Fibroblast of mammary gland (primary cell): ENCODE measurements at places on chromosomes 11 and 22.

- DNase-seq: no peak
Measured at GRCh38 chr11:73971175-73971719, 11.4 kb downstream of the UCP2 start.

- DNase-seq: no peak
Measured at GRCh38 chr11:98701541-98701940, 319.2 kb upstream of the CNTN5 start.

DNA sequence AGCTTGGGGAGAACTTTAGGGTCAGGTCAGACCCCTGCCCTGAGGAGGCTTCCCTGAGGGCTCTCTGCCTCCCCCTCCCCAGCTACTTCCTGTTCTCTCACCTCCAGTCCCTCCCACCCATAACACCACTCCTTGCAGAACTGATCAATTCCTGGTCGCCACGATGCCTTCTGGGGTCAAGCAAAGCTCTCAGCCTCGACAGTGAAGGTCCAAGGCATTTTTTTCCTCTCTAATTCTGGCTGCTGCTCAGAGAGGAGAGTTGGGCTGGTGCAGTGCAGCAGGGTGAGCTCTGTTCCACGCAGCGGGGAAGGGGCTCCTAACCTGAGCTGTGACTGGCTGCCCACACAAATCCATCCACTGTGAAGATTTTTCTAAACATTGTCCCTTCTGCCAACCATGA lies 628.4 kb downstream of the BRD1 start:
- no peak for DNase-seq

- no peak for DNase-seq
Measured at GRCh38 chr22:50683994-50684371, 11.4 kb downstream of the SHANK3 start.

- peak; percentile 70 for DNase-seq
Measured at GRCh38 chr22:37726241-37726887, 29.5 kb downstream of the TRIOBP start.

- DNase-seq: peak; percentile 56
Measured at GRCh38 chr11:102469196-102469821, 16.7 kb upstream of the TMEM123 start.

DNA sequence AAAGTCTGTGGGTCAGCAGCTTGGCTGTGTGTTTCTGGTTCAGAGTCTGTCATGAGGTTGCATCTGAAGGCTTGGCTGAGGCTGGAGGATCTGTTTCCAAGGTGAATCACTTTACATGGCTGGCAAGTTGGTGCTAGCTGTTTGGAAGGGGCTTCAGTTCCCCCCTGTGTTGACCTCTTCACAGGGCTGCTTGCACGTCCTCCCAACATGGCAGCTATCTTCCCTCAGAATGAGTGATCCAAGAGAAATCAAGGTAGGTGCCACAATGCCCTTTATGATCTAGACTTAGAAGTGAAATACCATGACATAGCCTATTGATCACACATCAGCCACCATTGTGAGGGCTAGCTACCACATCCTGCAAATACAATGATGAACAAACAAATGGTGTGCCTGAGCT lies 9.9 kb downstream of the APOA4 start:
- no peak for DNase-seq

DNA sequence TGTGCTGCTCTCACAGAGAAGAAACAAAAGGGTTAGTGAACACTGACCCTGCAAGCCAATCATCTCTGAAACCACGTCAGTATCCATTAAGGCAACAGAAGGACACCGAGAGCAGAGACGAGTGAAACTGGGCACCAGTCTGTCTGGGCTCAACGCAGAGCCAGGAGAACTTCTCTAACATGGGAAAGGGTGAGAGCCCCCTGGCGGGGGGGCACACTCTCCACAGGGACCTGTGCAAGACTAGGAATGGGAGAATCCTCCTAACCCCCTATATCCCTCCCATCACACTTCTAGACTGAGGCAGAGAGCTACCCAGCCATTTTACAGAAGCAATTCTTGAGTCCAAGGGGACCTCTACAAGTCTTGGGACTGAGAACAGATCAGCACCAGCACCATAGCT lies 285.8 kb downstream of the SOX6 start:
- DNase-seq: no peak

DNA sequence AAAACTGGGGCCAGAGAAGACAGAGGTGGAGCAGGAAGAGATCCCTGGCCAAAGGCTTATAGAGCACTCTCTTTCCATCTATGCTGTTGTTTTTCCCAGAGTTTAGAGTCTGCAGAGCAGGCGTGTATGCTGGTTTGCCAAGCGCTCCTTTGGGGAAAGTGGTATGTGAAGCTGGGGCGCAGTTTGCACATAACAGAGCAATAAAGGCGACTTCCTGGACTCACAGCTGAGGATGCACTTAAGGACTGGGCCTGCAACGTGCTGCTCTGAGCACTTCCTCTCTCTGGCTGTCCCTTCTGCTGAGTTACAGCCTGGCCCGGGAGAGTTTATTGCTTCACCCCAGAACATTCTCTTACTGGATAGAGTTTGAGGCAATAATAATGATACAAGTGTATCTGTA lies 41.7 kb downstream of the THAP12 start:
- peak; percentile 60 for DNase-seq

DNA sequence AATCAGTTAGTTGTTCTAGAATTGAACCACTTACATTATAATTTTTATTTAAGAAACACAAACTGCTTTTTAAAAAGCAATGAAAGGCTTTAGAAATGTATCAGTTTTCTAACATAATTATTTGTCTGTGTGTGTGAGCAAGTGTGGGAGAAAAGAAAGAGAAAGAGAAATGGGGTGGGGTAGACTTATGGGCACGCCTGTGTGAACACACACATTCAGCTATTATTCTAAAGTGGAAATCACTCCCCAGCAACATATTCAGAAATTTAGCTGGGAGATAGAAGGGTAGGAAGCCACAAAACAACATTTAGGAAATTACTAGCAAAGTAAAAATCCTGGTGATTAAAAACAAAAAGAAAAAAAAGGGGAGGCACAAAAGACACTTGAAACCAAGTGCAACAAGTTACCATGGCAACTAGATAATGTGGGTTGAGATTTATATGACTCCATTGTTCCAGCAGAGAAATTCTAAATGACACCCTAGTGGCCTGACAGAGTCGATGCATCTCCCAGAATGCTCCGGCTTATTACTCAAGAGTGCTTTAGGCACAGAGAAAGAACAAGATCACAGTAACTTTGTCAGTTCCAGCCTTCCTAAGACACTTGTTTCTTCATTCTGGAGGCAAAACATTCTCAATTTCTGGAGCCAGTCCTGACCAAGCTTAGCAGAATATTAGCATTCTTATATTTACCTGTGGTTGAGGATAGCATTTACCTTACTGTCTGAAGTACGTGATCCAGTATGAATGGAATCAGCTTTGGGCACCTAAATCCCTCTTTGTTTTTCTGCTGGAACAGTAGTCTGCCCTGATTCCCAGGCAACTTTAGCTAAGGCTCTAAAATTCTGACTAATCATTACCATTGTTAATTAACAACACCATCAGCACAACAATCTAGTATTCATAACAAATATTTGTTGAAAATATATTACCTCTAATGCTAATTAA lies 444.4 kb downstream of the DLG2 start:
- DNase-seq: peak; percentile 45

DNA sequence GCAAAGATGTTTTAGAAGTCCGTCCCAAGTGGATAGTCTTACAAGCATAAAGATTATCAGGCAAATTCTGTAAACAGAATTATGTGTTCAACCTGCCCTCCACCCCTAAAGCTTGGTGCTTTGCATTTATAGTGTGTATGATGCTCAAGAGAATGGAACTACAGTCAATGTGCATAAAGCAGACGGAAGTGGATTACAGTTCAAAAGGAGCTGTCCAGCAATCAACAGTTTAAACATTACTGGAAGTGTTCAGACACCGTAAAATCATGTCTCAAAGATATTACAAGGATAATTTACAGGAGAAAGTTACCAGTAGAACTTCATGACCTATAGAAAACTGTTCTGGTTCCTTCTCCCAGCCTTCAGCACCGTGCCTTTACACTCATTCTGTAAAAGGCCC lies 1.0 kb downstream of the RIC3 start:
- peak; percentile 18 for DNase-seq

- no peak for DNase-seq
Measured at GRCh38 chr11:124277804-124278203, 21.6 kb downstream of the OR8G5 start.

GRCh38 chr22:17314487-17314886 lies 54.8 kb upstream of the CECR2 start:
- no peak for DNase-seq

GRCh38 chr11:126645186-126645585 lies 289.7 kb downstream of the ST3GAL4 start:
- no peak for DNase-seq

DNA sequence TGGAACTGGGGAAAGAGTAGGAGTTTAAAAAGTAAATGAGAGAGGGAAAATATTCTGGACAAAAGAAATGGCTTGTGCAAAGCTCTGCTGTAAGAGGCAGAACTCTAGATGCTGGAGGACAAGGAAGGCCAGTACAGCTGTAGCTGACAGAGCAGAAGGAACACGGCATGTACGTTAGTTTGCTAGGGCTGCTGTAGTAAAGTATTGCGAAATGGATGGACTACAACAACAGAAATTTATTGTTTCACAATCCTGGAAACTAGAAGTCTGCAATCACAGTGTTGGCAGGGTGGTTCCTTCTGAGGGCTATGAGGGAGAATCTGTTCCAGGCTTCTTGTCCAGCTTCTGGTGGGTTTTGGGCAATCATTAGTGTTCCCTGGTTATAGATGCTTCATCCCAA lies 454.4 kb downstream of the NTM start:
- peak; percentile 67 for DNase-seq

GRCh38 chr11:12461516-12461915 lies 84.1 kb downstream of the PARVA start:
- DNase-seq: no peak

DNA sequence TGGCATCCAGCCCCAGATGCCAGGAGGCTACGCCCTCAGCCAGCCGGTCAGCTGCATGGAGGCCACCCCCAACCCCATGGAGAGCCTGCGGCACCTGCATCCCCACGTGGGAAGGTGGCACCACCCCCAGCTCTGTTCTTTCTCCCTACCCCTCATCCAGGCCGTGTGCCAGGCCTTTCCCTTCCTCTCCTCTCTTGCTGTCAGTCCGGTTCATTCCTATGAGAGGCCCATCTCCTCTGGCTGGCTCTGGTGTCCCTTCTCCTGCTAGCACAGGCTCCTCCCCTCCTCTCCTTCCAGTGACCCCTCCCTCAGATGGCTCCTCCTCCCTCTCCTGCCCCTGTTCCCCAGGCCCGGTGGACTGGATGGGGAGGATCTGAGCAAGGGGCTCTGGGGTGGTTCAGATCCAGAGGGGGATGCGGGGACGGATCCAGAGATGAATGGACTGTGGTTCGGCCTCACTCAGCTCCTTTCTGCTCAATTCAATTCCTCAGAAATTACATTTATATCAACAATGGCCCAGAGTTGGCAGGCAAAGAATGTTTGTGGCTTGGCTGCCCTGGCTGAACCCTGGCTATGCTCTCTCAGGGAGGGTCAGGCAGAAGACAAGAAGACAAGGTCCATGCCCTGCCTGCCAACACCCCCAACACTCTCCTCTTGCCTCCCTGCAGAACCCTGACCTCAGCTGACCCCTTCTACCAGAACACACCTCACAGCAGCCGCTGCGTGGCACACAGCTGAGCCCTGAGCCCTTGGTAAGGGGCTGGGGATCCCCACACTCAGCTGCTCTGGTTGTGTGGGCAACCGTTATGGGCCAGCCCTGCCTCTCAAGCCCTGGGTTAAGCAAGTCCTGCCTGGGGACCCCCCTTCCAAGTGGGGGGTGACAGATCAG lies 18.5 kb upstream of the LRRC10B start:
- peak; percentile 26 for DNase-seq

DNA sequence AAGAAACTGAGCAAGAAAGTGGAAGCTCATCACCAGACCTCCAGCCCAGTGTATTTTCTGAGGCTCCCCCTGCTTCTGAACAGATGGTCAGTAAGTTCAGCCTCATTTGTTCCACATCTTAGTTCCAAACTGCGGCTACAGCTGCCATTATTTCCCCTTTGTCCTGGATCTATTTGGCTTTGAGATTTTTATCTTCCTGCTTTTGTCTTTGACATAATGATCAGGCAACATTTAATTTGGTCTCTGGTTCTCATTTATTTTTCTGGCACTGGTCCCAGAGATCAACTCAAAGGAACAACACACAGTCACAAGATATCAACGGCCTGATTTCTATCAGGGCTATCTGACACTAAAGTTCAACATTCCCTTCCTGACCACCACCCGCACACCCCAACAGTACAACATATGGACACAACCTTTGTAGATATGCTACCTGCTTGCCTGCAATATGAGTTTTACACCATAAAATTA lies 137.5 kb downstream of the FAM76B start:
- DNase-seq: peak; percentile 59

GRCh38 chr22:35947794-35948425 lies 80.7 kb downstream of the RBFOX2 start:
- DNase-seq: peak; percentile 64

GRCh38 chr22:44247923-44248892 lies 64.5 kb downstream of the SHISAL1 start:
- no peak for DNase-seq

- no peak for DNase-seq
Measured at GRCh38 chr11:117110294-117110950, 12.2 kb upstream of the SIK3 start.

DNA sequence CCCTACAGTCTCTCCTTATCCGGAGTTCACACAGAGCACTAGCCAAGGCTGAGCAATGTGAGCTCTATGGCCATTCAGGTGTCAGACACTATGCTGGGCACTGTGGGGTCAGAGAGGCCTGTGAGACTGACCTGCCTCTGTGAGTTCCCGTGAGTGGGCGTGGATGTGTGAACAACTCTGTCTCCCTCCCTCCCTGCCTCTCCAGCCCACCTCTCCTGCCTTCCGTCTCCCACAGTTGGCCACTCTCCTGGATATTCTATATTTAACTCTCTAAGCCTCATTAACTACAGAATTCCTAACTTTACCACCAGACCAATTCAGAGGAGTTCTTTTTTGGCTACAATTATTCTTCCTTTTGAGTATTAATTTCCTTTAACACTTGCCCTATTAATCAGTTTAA lies 191.6 kb upstream of the NCAM1 start:
- no peak for DNase-seq

DNA sequence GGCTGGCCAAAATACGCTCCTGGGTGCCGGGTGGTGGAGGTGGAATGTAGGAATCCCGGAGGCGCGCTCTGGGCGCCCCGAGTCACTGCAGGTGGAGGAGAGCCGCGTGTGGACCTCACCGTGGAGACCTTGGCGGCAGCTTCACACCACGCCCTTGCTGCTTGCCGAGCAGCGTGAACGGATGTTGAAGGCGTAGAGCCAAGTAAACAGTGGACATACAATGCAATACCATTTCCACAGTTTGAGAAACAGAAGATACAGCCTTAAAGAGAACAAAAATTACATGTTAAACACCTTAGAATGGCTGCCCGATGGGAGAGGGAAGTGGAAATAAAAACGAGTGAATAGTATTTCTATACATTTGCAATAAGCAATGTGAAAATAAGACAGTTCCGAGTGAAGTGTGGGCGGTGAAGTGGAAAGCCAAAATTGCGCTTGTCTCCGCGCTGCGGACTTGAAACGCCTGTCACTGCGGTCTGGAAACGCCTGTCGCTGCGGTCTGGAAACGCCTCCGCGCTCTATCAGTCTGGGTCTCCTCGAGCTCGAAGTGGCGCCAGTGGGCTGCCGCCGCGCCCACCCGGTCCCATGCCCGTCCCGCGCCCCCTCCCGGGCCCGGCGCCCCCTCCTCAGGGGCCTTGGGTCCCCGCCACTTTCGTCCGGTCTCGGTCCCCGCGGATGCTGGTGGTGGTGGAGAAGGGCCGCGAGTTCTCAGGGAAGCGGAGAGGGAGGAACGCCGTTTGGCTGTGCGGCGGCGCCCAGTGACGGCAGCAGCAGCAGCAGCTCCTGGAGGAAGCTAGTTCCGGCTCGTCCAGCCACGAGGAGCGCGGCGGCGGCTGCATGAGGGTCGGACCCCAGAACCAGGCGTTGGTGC lies 1.6 kb downstream of the NCR3LG1 start:
- peak; percentile 70 for DNase-seq
